ENCODE measurements at places on chromosomes 2 and 18.

GRCh38 chr18:57754577-57755338 lies 48.4 kb downstream of the ATP8B1 start:
- no peak for DNase-seq

GRCh38 chr2:220473611-220474010 lies 846.2 kb downstream of the SLC4A3 start:
- DNase-seq, result no peak

DNA sequence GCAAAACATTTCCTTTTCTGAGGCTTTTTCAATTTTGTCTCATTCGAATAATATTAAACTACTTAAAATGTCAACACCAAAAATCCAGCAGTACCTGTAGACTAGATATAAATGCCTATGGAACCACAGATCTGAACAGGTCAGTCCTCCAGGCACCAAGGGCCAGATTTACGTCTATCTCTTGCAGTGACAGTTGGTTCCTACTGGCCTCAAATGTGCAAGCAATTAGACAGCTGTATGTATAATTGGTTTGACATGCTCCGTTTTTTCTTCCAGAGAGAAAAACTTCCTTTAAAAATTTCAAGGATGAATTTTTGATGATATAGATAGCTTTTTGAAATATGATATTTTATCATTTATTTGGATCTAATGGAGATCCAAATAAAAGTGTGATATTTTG lies 443.8 kb upstream of the POU3F3 start:
- DNase-seq, result no peak

GRCh38 chr2:52613064-52613463 lies 1154.5 kb upstream of the CHAC2 start:
- peak; percentile 23 for DNase-seq

DNA sequence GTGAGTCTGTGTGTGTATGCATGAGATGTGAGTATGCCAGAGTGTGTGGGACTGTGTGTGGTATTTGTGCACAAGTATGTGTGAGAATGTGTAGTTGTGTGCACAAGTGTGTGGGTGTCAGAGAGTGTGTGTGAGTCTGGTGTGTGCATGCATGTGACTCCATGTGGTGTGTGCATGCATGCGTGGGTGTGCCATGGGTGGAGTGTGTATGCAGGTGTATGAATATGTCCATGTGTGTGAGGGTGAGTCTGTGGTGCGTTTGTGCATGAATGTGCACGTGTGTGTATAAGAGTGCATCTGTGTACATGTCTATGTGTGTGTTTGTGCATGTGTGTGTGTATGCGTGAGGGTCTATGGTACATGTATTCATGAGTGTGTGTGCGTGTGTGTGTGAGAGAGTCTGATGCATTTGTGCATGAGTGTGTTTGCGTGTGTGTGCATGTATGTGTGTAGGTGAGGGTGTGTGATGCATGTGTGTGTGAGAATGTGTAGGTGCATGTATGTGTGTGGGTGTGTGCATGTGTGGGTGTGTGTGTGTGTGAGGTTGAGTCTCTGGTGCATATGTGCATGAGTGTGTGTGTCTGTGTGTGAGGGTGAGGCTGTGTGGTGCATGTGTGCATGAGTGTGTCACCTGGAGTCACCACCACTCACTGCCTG lies 226.8 kb downstream of the LDLRAD4 start:
- no peak for DNase-seq

- no peak for DNase-seq
Observed at GRCh38 chr18:13703899-13704298, 22.5 kb downstream of the FAM210A start.

DNA sequence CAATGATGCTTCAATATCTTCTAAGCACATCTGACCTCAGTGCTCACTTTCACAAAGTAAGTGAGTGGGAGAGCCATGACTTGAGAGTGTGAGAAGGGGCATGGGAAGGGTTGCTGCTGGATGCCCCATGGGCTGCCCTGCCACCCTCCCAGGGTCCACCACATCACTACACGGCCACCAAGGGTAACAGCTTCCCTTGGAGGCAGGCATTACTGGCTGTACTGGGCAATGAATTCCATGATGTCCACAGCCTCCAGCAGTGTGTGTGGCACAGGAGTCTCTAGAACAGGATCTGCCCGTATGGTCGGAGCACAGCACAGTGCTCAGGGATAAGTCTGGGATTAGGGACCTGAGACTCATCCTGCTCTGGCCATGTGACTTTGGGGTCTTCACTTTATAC lies 481.0 kb upstream of the MYT1L start:
- DNase-seq, result no peak

DNA sequence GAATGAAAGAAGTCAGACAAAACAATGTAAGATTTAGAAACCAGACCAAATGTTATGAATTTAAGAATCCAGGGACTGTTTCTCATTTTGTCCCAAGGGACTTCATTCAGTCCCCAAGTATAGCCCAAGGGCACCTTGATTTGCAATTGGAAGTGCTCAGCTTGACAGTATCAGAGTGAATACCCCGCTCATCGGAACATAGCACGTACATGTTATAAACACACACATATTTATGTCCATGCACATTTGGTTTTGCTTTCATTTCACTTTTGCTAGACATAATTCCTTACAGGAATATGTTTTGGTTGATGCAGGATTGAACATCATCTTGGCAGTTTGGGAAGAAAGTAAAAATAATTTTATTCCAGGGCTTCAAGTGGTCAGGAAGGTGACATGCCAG lies 100.2 kb downstream of the PID1 start:
- no peak for DNase-seq

- DNase-seq, result peak; percentile 28
Observed at GRCh38 chr2:111117598-111118480, 2.9 kb upstream of the BCL2L11 start.

DNA sequence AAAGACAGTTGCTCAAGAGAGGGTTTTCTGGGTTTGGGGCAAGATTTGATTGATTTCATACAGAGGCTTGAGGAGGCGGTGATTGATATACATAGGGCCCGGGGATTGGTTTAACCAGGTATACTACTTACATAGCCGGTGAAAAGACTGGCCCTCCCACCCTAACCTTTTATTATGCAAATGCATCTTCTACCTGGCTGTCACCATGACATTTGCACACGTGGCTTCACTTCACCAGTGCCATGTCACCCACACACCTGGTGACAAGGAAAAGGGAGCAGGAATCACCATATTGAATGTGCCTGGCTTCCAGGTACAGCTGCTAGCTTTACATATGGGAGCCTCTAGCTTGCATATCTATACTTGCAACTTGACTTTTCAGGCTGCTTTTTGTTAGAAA lies 9.7 kb downstream of the ERMN start:
- no peak for DNase-seq

DNA sequence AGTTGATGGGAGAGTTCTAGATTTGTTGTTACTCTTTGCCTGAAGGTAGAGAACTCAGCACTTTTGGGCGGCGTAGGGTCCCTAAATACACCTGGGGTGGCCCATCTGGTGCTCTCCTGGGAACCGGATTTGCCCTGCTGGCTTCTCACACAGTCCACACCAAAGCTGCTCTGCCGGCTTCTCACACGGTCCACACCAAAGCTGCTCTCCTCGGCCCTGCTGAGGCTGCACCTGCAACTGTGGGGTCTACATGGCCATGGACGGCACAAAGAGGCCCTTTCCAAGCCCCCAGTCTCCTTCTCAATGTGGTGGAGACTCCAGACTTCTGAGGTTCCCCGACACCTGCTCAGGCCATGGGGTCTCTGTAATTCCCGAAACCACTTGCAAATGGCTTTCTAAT lies 124.8 kb upstream of the GPC1 start:
- no peak for DNase-seq

DNA sequence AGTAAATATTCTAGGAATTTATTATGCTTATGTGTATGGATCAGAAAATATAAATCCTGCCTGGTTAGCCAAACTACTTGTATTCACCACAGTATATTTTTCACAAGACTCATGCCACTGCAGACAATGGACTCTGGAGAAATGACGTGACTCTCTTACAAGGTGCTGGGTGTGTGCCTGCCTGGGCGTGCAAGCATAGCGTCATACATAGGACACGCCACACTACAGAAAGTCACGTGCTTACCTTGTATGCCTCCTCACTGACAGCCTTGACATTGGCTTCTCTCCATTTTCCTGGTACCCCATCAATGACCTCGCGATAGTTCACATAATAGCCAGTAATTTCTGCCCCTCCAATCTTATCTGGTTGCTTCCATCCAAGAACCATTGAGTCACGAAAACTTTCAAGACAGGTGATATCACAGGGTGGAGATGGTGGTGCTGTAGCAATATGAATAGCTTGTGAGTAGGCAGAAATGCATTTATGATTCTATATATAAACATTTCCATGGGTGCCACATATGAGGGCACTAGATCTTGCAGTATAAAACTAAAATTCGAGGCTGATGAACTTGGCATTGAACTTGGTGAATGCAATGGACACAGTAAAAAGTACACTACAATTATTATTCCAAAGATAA lies 93.2 kb downstream of the MYOM1 start:
- no peak for DNase-seq

GRCh38 chr2:83394134-83394904 lies 1064.8 kb downstream of the SUCLG1 start:
- no peak for DNase-seq

DNA sequence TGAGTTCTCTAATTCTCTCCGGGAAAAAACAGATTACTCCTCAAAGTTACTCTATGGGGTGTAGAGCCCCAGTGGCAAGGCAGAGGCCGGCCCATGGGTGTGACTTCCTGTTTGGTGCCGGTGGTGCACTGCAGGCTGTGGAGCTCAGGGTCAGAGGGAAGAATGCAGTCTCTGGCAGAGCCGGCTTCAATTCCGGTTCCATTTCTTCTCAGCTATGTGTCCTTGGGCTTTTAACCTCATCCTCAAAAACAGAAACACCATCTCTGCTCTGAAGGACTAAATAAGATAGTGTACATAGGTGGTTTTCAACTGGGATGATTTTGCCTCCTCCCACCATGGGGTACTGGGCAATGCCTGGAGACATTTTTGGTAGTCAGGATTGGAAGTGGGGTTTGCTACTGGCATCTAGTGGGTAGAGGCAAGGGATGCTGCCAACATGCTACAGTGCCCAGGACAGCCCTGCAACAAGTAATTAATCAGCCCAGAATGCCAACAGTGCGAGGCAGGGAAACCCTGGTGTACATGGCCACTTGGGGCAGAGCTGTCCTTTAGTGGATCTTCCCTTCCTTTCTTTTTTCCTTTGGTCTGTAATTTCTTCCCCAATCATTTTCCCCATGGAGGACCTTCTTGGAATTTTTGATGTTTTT lies 81.2 kb downstream of the INSIG2 start:
- no peak for DNase-seq

DNA sequence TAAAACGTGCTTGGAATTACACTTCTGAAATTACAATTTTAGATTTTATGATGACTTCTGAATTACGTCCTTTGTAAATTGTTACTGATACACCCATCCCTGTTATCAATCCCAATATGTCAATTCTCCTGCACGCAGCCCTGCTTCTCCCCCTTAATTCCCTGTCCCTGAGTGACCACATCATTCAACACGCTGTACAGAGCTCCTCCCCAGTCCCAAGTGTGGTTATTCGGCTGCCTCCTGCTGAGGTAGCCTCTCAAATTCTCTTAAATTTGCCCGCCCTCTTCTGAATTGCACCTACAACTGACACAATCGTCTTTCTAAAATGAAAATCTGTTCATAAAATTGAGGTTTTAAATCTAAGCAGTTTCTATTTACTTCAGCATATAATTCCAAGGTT lies 10.1 kb downstream of the SERPINB8 start:
- DNase-seq, result no peak

GRCh38 chr2:20223407-20224163 lies 1.3 kb downstream of the SDC1 start:
- peak; percentile 38 for DNase-seq

DNA sequence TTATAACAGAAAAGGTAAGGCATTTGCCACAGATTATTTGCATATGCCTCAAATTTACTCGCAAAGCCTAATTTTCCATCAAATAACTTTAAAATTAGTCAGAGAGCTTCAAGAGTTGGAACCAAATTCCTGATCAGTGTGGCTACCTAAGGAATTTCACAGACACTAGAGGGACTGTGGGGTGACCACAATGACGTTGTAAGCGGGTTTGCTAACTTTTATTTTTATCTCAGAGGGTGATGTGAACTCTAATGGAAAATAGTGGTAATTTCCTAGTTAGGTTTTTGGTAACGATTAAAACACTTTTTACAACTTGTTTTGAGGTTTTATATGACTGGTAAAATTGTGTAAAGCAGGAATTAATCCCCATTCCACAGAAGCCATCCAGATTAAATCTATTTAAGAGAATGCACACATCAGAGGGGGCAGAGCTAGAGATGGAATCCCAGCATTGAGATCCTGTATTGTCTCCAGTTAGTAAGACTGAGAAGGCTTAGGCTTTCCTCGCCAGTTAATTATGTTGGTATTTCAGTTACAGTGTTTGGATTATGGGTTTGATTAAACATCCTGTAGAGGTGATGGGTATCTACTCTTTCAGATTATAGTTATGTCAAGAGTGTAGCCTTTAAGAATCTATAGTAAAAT lies 129.0 kb downstream of the GPD2 start:
- DNase-seq, result no peak

GRCh38 chr2:205780645-205781044 lies 98.3 kb downstream of the NRP2 start:
- no peak for DNase-seq

- no peak for DNase-seq
Observed at GRCh38 chr18:34710934-34711333, 836 bp downstream of the DTNA start.

Data from endothelial cell (in vitro differentiated cells).